ENCODE measurements at places on chromosomes 12 and 14.
A peak's percentile ranks its signal among the peaks of the same experiment; 100 is the strongest.

GRCh38 chr12:49644620-49644994, 21.2 kb downstream of the PRPF40B start:
- no peak for DNase-seq

- no peak for DNase-seq
These were observed 176.3 kb upstream of the ATP2B1 start for GRCh38 chr12:89884952-89885351.

- DNase-seq: peak; percentile 77
These were observed 62.0 kb downstream of the NDUFA12 start for GRCh38 chr12:94941440-94941862.

- peak; percentile 47 for DNase-seq
These were observed 11.1 kb downstream of the GALNT16 start for GRCh38 chr14:69270795-69271708.

DNA sequence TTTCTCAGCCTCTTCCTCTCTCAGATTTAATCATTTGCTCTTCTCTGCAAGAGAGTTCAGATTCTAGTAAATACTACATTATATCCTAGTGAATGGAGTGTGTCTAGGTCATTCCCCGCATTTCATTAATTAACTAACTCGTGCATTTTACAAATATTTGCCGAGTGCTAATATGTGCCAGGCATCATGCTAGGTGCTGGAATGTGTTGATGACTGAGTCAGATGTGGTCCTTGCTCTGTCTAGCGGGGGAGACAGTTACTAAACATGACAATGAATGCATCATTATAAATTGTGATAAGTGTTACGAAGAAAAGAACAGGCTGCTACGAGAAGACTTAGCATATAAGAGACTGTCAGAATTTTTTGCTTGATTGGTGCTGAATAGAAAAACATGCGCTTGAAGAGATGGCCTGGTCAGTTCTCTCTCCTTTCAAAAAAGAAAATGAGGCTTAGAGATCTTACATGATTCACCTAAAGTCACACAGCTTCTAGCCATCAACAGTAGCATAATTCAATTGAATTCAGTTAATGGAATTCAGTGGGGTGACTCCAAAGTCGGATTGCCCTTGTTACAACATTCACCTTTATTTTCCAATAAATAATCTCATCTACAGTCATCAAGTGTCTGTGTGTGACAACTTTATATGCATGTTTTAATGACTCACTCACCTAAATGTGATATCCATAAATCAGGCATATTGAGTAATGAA, 48.7 kb upstream of the MAX start:
- no peak for DNase-seq

DNA sequence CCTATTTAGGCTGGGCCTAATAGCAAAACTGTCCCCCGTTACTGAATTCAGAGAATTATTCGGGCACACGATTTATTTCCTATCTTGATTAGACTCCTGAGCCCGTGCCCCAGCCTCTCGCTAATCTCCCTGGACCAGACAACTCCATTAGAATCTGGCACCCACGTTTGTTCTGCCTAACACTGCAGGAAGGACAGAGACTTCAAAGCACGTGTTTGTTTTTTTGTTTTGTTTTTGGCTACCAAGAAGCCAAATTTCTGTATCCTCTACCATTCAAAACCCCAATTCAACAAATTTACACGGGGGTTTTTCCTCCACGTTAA, 4.8 kb downstream of the USP44 start:
- DNase-seq: no peak

DNA sequence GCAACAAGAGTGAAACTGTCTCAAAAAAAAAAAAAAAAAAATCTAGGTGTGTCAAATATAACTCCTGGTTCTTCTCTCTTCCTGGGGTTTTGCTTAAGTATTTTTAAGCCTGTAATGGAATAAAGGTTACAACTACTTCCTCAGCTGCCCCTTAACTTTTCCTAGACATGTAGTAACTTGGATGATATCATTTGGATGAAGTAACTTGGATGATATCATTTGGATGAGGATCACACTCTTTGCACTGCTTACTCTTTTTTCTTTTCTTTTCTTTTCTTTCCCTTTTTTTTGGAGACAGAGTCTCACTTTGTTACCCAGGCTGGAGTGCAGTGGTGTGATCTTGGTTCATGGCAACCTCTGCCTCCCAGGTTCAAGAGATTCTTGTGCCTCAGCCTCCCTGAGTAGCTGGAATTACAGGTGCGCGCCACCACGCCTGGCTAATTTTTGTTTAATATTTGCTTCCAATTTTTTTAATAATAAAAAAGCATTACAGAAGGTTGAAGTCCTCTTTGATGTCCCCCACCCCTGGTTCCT, 775 bp upstream of the FAM186A start:
- DNase-seq: no peak

GRCh38 chr12:57435293-57435692, 709 bp downstream of the INHBC start:
- DNase-seq: no peak

GRCh38 chr14:96461950-96462798, 40.0 kb upstream of the PAPOLA start:
- DNase-seq: no peak

DNA sequence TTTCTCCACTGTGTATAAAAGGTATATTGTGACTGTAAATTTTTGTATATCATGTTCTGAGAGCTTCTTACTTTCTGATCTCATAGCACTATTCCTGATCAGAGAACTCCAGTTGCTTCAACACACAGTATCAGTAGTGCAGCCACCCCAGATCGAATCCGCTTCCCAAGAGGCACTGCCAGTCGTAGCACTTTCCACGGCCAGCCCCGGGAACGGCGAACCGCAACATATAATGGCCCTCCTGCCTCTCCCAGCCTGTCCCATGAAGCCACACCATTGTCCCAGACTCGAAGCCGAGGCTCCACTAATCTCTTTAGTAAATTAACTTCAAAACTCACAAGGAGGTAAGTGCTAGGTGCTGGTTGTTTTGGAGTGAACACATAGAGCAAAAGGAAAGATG, 30.9 kb downstream of the CKB start:
- DNase-seq: no peak

GRCh38 chr12:24111616-24112015, 162.1 kb upstream of the SOX5 start:
- DNase-seq: peak; percentile 46

GRCh38 chr14:103057028-103057371, 349 bp downstream of the CDC42BPB start:
- DNase-seq: no peak

GRCh38 chr12:13103391-13104033, at the start of gene GSG1:
TSS of gene GSG1 (minus strand) at chr12:13103667. CDS start at chr12:13103512, 155 bp downstream.
- DNase-seq: no peak

DNA sequence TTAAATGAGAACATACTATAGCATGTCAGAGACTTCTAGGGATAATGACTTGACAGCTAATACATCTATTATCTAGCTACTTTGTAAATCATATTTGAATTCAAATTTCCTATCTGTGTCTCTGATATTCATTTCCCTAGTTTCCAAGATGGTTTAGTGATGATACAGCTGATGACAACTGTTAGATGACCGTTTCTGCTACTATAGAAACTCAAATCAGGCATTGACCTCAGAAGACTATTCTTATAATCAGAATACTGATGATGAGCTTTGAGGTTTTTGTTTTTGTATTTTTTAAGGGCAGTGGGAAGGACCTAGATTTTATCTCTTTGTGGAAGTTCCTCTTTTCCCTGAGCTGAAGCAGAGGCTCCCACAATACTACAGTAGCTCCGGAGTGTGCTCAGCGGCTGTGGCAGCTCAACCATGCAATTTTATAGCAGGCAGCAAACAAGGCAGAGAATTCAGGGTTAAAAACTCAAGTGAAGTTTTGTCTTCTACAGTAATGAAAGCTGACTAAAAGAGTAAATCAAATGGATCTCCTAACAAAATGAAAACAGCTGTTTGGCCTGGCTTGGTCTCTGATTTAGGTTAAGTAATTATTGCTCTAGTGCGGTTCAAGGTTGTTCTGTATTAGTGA, 145.1 kb downstream of the SLC25A21 start:
- DNase-seq: no peak

DNA sequence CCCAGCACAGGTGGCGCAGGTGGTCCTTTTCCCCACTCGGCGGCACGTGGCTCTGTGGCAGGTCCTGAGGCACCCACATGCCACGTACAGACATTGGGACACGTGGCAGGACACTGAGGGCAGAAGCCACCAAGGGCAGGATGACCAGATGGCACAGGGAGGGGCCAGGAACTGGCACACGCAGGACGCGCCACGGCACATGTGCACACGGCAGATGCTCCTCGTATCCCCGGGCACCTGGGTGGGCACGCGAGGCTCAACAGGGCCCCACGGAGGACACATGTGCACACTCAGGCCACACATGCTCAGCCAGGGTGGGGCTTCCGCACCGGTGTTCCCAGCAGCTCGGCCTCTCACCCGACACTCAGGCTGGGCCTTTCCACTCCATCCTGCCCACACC, 52.0 kb downstream of the FBRSL1 start:
- DNase-seq: no peak

- DNase-seq: no peak
These were observed 91.9 kb upstream of the LMNTD1 start for GRCh38 chr12:25644979-25645378.

DNA sequence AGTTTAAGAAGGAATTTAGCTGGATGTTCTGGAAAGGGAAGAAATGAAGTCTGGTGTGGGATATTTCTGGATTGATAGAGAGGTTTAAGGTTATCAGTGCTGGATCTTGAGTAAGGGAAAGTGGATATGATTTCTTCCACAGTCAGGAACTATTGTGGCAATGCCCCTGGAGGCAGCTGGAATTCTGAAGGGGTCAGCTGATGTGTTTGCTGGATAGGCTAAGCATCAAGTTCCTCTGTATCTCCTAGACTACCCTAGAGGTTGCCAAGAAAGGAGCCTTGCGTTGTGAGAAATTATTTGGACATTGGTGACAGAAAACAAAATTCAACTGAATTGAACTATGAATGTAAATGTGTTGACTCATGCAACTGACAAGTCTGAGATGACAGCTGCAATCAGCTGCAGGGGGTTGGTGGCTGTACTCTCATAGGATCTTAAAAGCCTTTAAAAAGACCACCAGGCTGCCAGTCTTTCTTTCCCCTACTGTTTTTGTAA, 244.4 kb downstream of the ATXN7L3B start:
- DNase-seq: no peak

DNA sequence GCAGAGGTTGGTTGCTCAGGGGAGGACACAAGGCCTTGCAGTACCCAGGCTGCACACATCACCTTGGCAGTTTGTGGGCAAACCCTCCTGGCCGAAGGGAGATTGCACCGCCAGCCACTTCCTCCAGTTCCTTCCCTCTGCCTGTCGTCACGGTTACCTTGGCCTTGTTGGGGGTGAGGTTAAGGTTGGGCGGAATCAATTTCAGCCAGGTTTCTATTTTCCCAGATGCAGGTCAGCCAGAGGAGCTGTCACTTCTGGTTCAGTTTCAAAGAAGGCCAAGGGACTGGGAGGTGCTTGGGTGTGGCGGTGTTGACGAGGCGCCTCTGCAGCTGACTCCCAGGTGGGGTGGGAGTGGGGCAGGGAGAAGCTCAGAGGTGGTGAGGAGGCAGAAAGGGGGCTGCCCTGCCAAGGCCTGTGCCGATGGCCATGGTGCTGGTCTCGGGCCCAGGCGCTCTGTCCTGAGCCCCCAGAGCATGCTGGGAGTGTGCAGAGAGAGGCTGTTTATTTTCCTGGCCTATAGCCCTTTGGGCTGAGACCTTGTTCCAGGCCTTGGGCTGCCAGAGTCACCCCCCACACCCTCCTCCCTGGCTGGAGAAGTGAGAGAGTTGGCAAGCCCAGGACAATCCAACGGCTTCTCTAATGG, 31.4 kb downstream of the JDP2 start:
- DNase-seq: no peak

DNA sequence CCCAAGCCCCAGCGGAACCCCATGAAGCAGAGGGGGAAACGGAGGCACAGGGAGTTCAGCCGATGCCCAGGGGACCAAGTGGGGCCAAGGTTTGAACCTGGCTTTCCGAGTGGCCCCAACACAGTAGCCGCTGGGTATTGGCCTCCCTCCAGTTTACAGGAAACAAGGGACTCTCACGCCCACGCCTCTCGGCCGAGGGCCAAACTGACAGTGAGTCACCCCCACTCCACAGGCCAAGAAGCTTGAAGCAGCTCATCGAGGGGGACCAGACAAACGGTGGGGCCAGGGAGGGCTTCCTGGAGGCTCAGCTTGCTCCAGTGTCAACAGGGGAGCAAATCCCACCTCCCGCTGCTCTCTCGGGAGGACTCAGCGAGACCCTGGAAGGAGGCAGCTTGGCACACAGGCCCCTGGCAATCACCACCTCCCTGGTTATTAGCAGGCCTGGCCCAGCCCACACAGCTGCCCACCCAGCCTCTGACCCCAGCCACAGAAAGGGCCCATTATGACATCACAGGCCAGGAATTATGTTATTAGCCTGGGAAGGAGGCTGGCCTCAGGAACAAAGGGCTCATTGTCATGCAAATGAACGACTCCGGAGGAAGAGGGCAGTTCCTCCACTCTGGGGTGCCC, 54.6 kb downstream of the NCOR2 start:
- DNase-seq: peak; percentile 96

- peak; percentile 47 for DNase-seq
These were observed 49.2 kb downstream of the SLC35F4 start for GRCh38 chr14:57816568-57817284.

GRCh38 chr14:81605660-81606059, 72.0 kb upstream of the SEL1L start:
- DNase-seq: no peak

GRCh38 chr14:93045965-93046704, 69.6 kb downstream of the ITPK1 start:
- peak; percentile 94 for DNase-seq

GRCh38 chr12:59164991-59165718, 244.9 kb upstream of the LRIG3 start:
- DNase-seq: peak; percentile 41

DNA sequence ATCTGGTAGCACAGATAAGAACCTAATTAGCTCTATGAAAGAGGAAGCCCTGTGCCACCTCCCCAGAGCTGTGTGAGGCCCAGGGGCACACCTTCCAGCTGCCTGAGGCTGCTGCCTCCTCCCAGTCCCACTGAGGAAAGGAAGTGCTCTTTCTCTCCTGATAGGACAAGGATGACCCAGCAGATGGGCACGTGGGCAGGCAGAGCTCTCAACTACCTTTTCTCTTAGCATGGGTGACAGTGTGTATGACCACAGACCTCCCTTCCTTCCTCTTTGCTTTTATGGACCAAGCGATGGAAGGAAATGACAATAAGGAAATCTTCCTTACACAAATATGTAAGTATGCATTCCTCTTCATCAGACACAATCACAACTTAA, 127.6 kb upstream of the AMIGO2 start:
- DNase-seq: no peak

GRCh38 chr14:77099425-77100167, 1.5 kb downstream of the CIPC start:
- DNase-seq: peak; percentile 58

DNA sequence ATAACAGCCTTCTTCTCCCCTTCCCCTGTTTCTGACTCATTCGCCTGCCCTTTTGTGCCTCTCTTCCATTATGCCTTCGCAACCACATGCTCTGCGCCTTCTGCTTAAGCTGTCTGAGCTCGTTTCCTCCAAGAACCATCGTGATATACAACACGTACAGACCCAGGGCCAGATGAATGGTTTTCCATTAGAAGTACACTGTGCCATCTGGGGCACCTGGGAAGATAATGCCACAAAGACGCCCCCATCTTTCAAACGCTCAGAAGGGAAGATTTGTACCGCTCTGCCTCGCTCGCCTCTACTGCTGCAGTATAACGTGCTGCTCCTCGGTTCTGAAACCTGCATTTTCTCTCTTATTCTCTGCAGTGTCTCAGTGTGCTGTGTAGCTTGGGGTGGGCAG, 470.9 kb upstream of the STXBP6 start:
- no peak for DNase-seq

GRCh38 chr12:55708695-55709233, 1.1 kb upstream of the ITGA7 start:
- no peak for DNase-seq

GRCh38 chr14:76125511-76125910, 26.2 kb upstream of the GPATCH2L start:
- no peak for DNase-seq

Data from astrocyte (in vitro differentiated cells and primary cell).